Activated CD8-positive, alpha-beta memory T cell treated with anti-CD3 and anti-CD28 coated beads for 1 hour (primary cell): ENCODE measurements at places on chromosomes 4 and X.

DNA sequence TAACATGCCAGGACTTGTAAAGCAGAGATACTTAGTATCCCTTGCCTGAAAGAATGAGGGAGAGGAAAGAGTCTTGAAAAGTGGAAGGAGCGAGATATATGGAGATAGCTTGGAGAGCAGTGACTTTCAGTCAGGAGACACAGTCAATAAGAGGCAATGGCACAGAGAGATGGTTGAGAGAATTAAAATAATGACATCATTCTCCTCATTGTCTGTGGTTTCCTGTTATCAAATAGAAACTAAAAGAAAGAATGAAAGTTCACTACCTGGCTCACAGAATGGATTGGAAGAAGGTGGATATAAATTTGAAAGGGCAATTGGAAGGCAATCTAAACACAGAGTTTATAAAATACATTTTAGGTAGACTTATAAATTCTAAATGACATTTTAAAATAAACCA, 760.2 kb upstream of the AADAT start:
- no peak for DNase-seq

DNA sequence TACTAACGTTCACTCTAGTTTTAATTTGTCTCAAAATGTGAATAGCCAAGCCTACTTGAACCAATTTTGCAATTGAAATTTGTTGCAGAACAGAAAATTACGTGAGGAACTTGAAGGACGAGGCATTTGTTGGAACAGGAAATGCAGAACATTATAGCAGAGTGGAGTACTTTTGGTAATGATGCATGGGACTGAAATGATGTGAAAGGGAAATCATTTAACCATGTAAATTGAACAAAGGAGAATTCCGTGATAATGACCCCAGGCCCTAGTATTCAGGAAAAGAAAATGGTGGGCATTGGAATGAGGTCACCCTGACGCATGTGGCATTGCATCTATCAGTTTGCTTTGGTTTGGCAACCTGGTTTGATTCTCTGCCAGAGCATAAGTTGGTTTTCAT, 44.9 kb upstream of the BEND4 start:
- no peak for DNase-seq

GRCh38 chr4:7890635-7891393, 48.8 kb downstream of the AFAP1 start:
- DNase-seq = no peak

GRCh38 chr4:171812665-171813525, at the start of gene GALNTL6:
TSS of gene GALNTL6 (plus strand) at chr4:171813404.
- no peak for DNase-seq
